ENCODE measurements at places on chromosomes 2 and 18. TPM values are rescaled to one million over a fixed set of nuclear protein-coding genes. Genes with fewer than 3 reads are reported as not detected.

CCDC148 gene
- total RNA-seq = 25.7 TPM

GKN1 gene
- not detected for total RNA-seq

SP3 gene
- total RNA-seq = 215 TPM

DYSF gene
- 0.47 TPM for total RNA-seq

M1AP gene
- not detected for total RNA-seq

PSMA8 gene
- total RNA-seq = not detected

NT5DC4 gene
- not detected for total RNA-seq

PLB1 gene
- 2.3 TPM for total RNA-seq

IL36G gene
- total RNA-seq = not detected

OTOF gene
- total RNA-seq = 0.47 TPM

LIPG gene
- 18.2 TPM for total RNA-seq

CFAP53 gene
- total RNA-seq = 1.4 TPM

INHA gene
- not detected for total RNA-seq

ZAP70 gene
- 1.1 TPM for total RNA-seq

NPC1 gene
- 25.3 TPM for total RNA-seq

PSMD14 gene
- 101 TPM for total RNA-seq

BCL2L11 gene
- total RNA-seq = 3.7 TPM

NOL4 gene
- 137 TPM for total RNA-seq

ZNF396 gene
- total RNA-seq = 5.0 TPM

PNO1 gene
- total RNA-seq = 15.0 TPM

DSG1 gene
- total RNA-seq = 0.16 TPM

TBR1 gene
- total RNA-seq = 53.7 TPM

CROCC2 gene
- total RNA-seq = under 0.01 TPM

MAP3K19 gene
- 0.78 TPM for total RNA-seq

C2orf80 gene
- 28.7 TPM for total RNA-seq

SERPINB13 gene
- not detected for total RNA-seq

PRKCE gene
- 62.2 TPM for total RNA-seq

ITPRIPL1 gene
- 7.5 TPM for total RNA-seq

TACR1 gene
- 0.47 TPM for total RNA-seq

SULT1C2 gene
- total RNA-seq = 0.62 TPM

PAIP2B gene
- total RNA-seq = 19.0 TPM

ITGB6 gene
- total RNA-seq = 0.16 TPM

PROKR1 gene
- 2.0 TPM for total RNA-seq

VWA3B gene
- total RNA-seq = 0.31 TPM

UGT1A6 gene
- not detected for total RNA-seq

TTR gene
- 0.31 TPM for total RNA-seq

RAX gene
- not detected for total RNA-seq

ZCCHC2 gene
- total RNA-seq = 13.1 TPM

QPCT gene
- 5.9 TPM for total RNA-seq

CYRIA gene
- total RNA-seq = 230 TPM

NFATC1 gene
- 0.16 TPM for total RNA-seq

TUBA3E gene
- total RNA-seq = not detected

EIPR1 gene
- total RNA-seq = 30.3 TPM

PAPOLG gene
- total RNA-seq = 57.6 TPM

Measured in occipital lobe (tissue), 3 donors.